Stimulated activated CD8-positive, alpha-beta memory T cell treated with anti-CD3 and anti-CD28 coated beads, Interleukin-7, amount 100 ng/mL, for 1 hour (primary cell): ENCODE measurements at places on chromosomes 12 and 14.
A peak's percentile ranks its signal among the peaks of the same experiment; 100 is the strongest.

- no peak for DNase-seq
Observed at GRCh38 chr14:32006263-32007110, 70.6 kb upstream of the ARHGAP5 start.

DNA sequence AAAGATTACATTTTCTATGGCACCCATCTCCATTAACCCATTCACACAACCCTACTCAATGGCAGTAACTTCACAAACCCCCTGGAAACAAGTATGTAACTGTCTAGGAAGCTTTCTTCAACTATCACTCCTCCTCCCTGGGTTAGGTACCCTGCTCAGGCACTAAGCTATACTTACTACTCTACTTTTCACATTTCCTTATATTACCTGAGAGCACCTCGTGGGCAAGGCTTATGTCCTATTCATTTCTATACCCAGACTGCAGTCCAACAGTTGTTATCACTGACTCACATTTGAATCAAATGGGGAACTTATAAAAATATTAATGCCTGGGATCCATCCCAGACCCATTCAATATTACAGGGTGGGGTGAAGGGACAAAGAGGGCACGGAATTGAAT lies 4.6 kb downstream of the PAWR start:
- no peak for DNase-seq

DNA sequence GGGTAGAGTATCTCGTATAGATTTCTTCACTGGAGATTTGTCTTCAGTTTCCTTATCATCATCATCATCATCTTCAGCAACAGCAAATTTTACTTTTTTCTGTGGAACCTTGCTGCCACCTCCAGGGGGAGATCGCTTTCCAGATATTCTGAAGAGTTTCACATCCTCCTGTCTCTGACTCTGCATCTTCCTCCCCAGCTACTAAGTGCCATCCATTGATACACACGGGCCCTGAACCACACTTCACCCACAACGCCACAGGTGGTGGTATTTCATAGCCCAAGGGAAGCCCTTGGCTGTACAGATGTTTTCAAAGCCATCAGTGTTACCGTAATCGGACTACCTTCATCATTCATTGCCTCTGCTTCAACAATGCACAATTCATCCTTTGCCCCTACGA lies 82.2 kb downstream of the PPP2R5C start:
- DNase-seq: no peak

DNA sequence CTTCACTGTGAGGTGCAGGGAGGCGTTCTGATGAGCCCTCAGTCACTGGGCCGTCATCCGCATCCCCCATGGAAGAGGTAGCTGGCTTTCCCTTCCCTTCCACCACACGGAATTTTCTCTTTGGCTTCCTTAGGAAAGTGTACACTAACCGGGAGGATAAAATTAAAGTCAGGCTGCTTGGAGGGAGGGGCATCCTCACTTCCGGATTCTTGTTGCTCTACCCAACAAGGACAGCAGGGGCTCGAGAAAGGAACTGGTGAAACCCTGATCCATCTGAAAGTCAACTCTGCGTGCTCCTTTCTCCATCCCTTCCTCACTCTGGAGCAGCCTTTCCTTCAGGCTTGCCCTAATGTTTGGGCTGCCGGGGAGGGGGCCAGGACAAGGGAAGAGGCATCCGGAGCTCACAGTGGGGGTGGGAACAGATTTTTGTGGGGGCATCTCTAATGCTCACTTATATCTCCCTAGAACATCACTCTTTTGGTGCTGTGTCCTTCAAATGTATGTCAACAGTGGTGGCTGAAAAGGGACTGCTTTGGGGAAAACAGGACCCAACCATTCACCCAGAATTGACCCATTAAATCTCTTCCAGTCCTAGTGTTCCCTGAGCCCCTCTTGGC lies 101.4 kb upstream of the FKBP4 start:
- DNase-seq: no peak

DNA sequence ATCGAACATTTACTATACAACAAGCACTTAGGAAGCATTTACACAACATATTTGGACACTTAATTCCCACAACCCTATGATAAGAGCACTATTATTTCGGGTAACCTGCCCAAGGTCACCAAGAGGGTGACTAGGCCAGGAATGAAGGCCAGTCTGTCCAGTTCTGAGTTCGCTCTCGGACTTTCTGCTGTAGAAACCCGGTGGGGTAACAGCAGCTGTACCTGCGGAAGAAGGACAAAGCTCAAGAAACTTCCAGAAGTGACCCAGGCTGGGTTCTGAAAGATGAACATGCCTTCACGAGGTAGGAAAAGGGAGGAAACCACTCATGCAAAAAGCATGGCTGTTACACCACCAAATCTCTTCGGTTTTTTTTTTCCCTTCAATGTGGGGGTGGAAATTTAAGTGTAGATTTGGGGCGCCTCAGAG lies 10.8 kb downstream of the PLA2G1B start:
- no peak for DNase-seq

DNA sequence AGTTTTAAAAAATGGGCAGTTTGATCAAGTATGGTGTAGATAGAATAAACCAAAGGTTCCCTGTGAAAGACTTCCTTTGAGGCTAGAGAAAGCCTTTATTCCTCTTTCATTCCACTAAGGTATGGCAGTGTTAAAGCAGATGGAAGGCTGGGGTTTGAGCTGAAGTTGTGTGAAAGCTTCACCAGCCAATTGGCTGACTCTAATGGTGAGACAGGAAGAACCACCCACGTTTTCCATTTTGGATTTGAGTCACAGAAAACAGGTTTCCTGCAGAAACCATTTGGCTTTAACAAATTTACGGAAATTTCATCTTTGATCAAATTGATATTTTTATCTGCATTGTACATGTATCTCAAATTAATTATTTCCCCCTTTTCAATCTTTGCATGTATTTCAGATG lies 455.0 kb downstream of the PCNX1 start:
- no peak for DNase-seq

- no peak for DNase-seq
Observed at GRCh38 chr12:30243426-30243825, 452.2 kb downstream of the IPO8 start.

GRCh38 chr12:44847888-44848702 lies 28.0 kb downstream of the NELL2 start:
- peak; percentile 31 for DNase-seq

GRCh38 chr12:27682534-27682933 lies 13.7 kb upstream of the REP15 start:
- no peak for DNase-seq

DNA sequence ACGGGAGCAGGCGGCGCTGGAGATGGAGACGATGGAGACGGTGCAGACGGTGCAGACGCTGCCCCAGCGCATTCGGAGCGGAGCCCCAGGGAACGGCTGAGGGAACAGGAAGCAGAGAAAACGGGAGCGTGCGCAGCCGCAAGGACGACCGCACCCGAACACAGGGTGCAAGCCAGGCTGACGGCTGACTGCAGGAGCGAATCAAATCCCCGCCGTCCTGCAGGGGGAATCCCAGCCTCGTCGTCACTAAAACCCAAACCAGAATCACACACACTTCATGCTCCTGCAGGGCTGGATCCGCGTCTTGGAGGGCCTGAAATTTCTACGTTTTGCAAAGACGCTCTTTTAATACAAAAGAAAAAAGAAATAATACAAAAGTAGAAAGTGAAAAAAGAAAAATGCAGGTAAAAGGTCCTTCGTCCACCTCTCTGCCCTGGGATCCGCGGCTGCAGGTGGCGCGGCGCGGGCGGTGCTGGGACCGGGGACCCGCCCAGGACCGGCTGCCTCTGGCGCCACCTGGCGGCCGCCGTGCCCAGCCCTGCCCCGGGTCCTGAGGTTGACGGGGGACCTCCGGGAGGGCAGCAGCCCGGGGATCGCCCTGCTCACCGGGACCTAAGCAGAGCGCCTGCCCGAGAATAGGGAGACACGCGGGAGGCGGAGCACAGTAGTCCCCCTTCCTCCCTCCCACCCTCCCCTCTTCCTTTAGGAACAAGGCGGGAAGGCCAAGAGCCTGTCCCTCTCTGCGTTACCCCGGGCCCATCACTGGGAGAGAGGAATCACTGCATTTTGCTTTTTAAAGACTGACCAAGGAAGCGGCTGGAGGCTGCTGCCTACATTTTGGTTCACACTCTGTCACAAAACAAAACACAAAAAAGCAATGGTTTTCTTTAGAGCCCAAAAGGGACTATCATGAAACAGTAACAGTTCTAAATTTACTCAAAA lies 20.1 kb downstream of the STX2 start:
- DNase-seq: peak; percentile 58

- DNase-seq: no peak
Observed at GRCh38 chr14:102351023-102351422, 11.7 kb downstream of the CINP start.

GRCh38 chr12:53172352-53172751 lies 8.2 kb upstream of the ZNF740 start:
- DNase-seq: no peak

- DNase-seq: no peak
Observed at GRCh38 chr14:65007202-65007601, 20.5 kb downstream of the FNTB start.

DNA sequence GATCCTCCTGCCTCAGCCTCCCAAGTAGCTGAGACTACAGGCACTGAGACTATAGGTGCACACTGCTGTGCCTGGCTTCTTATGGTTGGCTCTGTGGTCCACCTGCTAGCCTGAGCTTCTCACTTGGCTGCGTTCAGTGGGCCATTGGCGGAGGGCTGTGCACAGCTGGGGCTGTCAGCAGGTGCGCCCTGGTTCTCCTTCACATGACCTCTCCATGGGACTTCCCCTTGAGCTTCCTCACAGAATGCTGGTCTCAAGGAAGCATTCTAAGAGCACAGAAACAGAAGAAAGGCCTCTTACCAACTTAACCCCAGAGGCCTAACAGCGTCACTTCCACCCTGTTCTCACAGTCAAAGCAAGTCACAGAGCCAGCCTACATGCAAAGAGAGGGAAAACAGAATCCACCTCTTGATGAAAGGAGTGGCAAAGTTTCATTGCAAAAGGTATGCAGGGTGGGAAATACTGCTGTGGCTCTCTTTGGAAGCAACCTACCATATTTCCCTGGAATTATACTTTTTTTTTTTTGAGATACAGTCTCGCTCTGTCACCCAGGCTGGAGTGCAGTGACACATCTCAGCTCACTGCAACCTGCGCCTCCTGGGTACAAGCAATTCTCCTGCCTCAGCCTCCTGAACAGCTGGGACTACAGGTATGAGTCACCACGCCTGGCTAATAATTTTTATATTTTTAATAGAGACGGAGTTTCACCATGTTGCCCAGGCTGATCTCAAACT lies 9.3 kb downstream of the RILPL2 start:
- no peak for DNase-seq
